ENCODE measurements at places on chromosomes 3 and 15.

DNA sequence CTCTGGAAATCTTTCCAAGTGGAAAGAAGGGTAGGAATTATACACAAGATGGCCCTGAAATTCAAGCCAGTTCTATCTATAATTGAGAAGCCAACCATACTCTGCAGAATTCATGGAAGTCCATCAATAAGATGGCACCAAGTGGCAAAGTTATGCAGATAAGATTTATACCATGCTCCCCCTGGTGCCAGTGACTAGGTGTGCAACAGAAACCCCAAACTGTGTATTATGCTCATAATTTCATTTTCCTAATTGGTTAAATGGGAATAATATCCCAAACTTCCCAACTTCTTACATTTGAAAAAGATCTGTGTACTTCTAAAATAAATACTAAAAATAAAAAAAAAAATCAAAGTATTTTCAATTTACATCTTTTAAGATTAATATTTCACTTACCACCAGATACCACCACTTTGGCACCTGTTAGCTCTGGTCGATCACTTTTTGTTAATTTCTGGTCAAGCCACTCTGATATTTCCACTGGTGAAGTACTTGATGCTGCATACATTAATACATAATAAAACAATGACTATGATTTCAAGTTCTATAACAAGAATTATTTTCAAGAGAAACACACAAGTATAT, 25.9 kb downstream of the ETFA start:
- DNase-seq: no peak

- no peak for DNase-seq
Measured at GRCh38 chr3:188111002-188111584, 42.9 kb upstream of the LPP start.

GRCh38 chr15:60077581-60078359, 73.7 kb downstream of the FOXB1 start:
- no peak for DNase-seq

- DNase-seq: no peak
Measured at GRCh38 chr3:161275919-161276318, 54.8 kb downstream of the NMD3 start.

DNA sequence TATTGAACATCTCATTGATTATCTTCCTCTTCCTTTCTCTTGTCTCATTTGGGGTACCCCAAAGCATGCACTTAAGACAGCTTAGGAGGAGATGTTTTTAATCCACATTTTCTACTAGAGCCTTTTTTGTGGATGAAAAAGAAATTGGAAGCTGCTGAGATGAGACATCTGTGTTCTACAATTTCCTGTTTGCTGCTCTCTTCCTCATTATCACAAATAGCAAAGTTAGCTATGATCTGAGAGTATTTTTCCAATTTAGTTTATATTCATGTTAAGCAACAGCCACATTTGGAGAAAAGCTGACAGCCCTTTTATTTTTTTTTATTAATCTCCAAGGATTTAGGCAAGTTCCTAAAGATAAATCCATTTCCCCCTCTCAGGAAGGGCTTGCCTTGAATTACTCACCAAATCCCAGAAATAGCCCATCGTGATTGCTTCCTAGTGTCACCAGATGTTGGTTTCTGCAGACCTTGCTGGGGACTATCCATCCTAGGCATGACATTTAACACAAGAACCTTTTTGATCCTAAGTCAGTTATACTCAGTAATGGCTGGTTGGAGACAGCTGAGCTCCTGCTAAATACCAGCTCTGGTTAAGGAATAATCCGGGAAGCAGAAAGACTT, 70.8 kb upstream of the FILIP1L start:
- no peak for DNase-seq

DNA sequence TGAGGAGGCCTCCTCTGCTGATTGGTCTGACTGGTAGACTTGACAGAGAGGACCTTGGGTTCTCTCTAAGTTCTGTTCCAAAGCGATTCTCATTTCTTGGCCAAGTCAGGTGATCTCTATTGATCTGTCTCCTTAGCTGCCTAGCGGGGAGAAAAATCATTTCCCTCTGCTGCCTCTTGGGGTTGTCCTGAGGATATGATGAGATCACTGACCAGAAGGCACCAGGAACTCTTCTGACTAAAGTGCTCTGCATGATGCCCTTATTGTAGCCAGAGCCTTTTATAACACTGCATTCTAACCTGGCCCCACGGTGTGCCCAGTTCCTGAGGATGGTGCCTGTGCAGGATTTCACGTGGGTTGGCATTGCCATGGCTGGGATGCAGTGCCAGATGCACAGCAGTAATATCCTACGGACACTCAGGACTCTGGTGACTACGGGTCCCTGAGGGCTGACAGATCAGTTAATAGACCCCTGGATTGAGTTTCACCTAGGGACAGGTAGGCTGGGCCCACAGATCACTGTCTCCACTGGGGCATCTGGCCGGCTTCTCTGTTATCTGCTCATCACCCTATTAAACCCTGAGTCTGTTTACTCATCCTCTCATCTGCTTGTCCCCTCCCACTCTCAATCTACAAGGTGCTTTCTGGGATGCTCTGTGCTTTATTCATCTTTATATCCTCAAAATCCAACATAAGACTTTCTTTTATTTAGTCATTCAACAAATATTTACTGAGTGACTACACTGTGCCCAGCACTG, 3.9 kb upstream of the HEG1 start:
- no peak for DNase-seq

GRCh38 chr3:157190380-157190872, 30.5 kb upstream of the CCNL1 start:
- DNase-seq: no peak

- no peak for DNase-seq
Measured at GRCh38 chr3:11356269-11356668, 84.1 kb downstream of the ATG7 start.

- no peak for DNase-seq
Measured at GRCh38 chr3:179083977-179084376, 12.4 kb upstream of the ZMAT3 start.

GRCh38 chr15:31435912-31436628, 109.4 kb downstream of the KLF13 start:
- no peak for DNase-seq

DNA sequence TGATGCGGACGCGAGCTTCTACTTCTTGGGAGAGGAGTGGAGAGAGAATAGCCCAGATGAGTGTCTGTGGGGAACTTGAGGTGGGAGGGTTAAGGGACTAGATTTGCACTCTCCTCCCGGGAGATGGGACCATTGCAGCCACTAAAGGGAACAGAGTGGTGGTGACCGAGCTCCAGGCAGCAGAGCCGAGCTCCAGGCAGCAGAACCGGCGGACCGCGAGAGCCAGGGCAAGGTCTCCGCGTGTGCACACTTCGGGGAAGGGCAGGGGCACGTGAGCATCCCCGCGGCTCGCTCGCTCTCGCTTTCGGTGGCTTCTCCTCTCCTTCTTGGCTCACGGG, 1.1 kb downstream of the IGDCC3 start:
- DNase-seq: no peak

GRCh38 chr3:194750491-194750828, 64.8 kb downstream of the FAM43A start:
- no peak for DNase-seq

- DNase-seq: no peak
Measured at GRCh38 chr3:183018421-183019192, 38.3 kb upstream of the DCUN1D1 start.

GRCh38 chr15:66369773-66370651, 13.5 kb upstream of the TIPIN start:
- no peak for DNase-seq

GRCh38 chr3:39990532-39990931, 181.1 kb downstream of the MYRIP start:
- DNase-seq: peak; percentile 13

GRCh38 chr15:39885099-39885777, 34.8 kb downstream of the GPR176 start:
- no peak for DNase-seq

DNA sequence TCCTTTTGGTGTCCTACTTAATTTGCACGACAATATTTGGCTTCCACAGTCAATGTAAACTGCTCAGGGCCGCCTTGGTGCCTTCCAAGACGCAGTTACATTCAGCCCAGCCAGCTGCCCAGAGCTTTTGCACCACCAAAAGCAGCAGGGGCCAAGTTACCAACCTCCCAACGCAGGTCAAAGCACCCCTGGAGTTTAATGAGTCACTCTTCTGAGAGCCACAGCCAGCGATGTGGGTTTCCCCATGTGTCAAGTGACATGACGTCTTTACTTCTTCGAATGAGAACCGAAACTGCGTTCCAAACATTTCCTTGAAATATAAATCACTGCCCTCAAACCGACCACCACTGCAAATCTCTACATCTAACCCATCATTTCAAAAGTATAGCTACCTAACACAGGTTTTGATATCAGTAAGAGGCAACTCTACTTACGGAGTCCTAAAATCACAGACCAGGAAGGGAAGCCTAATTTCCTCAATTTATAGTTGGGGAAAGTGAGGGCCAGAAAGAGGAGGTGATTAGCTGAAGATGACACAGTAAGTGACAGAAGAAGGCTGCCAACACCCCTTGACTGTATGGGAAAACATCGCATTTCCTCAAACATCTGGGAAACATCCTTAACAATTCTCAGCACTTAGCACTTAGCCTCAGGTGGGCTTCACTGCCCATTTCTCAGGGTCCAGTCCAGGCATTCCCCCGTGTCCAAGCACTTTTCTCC, 24.5 kb downstream of the MB21D2 start:
- DNase-seq: peak; percentile 97

- no peak for DNase-seq
Measured at GRCh38 chr3:186213946-186214345, 105.1 kb upstream of the ETV5 start.

DNA sequence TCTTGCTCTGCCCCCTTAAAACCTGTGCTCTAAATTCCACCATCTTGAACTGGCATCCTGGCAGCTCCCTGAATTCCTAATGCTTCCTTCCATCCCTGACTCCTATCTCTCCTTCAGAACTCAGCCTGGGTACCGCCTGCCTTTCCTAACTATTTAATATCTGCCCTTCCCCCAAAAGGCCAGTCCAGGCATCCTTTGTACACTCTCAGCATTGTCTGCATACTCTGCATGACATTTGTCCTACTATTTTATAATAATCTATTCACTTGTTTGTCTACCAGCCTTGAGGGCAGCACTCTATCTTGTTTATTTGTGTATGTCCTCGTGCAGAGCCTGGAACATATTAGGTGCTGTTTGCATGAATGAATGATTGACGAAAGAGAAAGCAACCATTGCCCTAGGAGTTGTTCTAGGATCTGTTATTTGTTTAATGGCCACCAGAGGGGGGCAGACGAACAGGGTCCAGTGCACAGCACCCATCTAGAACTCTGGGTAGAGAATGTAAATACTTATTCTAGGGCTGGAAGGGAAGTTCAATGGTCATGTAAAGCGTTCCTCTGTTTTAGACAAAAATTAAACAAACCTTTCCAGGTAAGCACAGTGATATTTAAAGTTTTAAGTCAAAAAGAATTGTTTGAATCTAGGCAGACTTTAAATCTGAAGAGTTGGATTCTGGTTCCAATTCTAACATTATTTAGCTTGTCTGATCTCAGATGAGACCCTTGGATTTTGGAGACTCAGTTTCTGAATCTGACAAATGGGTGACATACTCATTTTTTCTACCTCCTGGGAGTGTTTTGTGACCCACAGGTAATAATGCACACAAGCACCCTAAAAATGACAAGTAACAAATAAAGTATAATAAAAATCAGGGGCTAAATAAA, 125.8 kb upstream of the GALNT15 start:
- no peak for DNase-seq

GRCh38 chr3:38142959-38143358, 4.5 kb downstream of the MYD88 start:
- DNase-seq: no peak

GRCh38 chr3:177182352-177182751, 14.9 kb downstream of the TBL1XR1 start:
- DNase-seq: no peak

GRCh38 chr3:189588070-189588469, 43.1 kb upstream of the TP63 start:
- DNase-seq: no peak

DNA sequence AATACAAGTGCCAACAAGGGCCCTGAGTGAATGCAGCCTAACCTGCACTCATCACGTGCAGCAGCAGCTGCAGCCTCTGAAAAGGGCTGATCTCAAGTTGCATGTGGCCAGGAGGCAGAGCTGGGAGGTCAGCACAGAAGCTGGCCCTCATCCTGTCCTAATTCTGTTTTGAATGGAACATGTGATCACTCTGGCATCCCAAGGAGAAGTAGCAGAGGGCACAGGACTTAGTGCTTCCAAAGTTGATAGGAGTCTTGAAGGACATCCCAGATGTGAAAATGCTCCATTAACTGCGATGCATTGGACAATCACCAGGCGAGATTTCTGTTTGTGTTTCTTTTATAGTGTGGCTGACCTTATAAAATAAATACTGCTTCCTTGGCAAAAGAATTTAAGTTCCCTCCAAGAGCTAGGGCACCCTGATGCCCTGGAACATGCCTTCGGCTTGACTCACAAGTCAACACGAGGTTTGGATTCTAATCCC, 31.6 kb upstream of the STAG1 start:
- no peak for DNase-seq

GRCh38 chr15:60970246-60971170, 258.6 kb downstream of the RORA start:
- DNase-seq: no peak

DNA sequence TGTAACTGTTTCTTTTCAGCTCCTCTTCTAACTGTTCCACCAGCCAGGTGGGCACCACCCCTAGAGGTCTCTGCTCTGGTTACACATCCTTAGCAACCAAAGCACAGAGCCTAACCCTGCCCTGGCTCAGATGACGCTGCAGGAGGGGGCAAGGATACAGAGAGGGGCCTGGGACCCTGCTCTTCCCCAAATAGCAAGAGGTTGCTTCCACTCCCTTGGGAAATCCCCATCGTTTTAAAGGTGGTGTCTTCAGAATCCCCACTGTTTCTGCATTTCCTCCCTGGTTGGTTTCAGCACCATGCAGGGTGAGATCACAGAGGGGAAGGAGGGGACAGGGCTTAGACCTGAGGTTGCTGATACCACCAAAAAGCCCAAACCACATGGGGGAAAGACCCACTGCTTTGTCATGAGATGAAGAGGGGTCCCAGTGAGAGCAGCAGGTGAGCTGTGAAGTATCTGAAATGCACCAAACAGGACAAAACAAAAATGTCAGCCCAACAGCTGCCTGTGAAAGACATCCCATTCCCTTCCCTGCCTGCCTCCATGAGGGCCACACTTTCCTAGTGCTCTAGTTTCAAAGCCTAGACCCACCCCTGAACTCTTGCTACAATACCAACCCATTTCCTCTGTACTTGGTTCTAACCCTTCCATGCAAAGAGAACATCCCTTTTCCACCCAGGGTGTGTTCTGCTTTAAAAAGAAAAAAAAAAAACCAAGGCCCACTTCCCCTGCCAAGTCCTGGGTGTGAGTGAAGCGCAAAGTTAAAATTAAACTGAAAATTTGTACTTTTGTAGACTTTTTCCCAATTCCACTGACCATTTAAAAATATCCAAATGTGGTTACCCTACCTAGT, 29.0 kb downstream of the ANP32A start:
- DNase-seq: no peak
